Lung (tissue), 17 donors: ENCODE measurements at places on chromosomes 11 and 22. TPM values are rescaled to one million over a fixed set of nuclear protein-coding genes. Genes with fewer than 3 reads are reported as not detected.

- H3K27ac ChIP-seq = no peak overlapping the region
- H3K36me3 ChIP-seq = no peaks in the 10 kb centered on the region
- H3K27me3 ChIP-seq = no peaks in the 10 kb centered on the region
These were observed 31.7 kb downstream of the FLRT1 start for GRCh38 chr11:64067230-64067993.

- DNase-seq = peak; percentile 27
- H3K4me1 ChIP-seq = no peaks in the 10 kb centered on the region
- H3K27me3 ChIP-seq = no peaks in the 10 kb centered on the region
- no peak overlapping the region for H3K4me3 ChIP-seq
These were observed 117.2 kb upstream of the IGLL5 start for GRCh38 chr22:22770280-22770871.

DNA sequence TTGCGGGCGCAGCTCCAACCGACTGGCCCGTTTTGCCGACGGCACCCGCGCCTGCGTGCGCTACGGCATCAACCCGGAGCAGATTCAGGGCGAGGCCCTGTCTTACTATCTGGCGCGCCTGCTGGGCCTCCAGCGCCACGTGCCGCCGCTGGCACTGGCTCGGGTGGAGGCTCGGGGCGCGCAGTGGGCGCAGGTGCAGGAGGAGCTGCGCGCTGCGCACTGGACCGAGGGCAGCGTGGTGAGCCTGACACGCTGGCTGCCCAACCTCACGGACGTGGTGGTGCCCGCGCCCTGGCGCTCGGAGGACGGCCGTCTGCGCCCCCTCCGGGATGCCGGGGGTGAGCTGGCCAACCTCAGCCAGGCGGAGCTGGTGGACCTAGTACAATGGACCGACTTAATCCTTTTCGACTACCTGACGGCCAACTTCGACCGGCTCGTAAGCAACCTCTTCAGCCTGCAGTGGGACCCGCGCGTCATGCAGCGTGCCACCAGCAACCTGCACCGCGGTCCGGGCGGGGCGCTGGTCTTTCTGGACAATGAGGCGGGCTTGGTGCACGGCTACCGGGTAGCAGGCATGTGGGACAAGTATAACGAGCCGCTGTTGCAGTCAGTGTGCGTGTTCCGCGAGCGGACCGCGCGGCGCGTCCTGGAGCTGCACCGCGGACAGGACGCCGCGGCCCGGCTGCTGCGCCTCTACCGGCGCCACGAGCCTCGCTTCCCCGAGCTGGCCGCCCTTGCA is 1.0 kb downstream of the FJX1 start:
- H3K27me3 ChIP-seq = peaks cover 12% of the 10 kb centered on the region
- peak overlapping the region; percentile 73 for H3K27ac ChIP-seq
- H3K36me3 ChIP-seq = no peaks in the 10 kb centered on the region
- H3K4me3 ChIP-seq = peak overlapping the region; percentile 44
- DNase-seq = peak; percentile 75

DNA sequence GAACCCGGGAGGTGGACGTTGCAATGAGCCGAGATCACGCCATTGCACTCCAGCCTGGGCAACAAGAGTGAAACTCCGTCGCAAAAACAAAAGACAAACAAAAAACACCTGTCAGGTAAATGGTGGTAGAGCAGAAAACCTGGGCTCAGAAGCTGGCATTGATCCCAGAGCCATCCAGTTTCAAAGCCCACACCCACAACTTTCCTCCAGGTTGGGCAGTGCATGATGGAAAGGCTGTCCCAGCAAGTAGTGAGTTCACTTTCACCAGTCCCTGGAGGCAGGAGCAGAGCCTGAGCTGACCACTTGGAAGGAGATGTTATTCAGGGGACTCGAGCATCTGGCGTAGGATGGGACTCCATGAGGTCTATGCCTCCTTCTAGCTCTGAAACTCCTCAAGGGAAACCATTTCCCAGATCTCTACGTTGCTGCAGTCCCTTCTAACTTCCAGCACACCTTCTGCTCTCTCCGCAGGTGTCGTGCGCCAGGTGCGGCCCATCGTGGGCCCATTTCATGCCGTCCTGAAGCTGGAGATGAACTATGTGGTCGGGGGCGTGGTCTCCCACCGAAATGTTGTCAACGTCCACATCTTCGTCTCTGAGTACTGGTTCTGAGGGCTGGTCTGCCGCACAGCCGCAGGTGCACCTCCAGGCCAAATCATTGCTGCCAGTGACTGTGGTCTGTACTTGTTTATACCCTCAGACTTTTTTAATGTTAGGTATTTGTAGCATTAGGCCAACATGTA is 71.6 kb upstream of the ATXN10 start:
- peaks cover 60% of the 10 kb centered on the region for H3K36me3 ChIP-seq
- no peak for DNase-seq
- peaks cover 3% of the 10 kb centered on the region for H3K4me1 ChIP-seq
- no peaks in the 10 kb centered on the region for H3K27me3 ChIP-seq
- no peak overlapping the region for H3K27ac ChIP-seq
- H3K4me3 ChIP-seq = no peak overlapping the region

- H3K4me1 ChIP-seq = no peaks in the 10 kb centered on the region
- no peaks in the 10 kb centered on the region for H3K36me3 ChIP-seq
- H3K27me3 ChIP-seq = no peaks in the 10 kb centered on the region
- DNase-seq = peak; percentile 6
- no peak overlapping the region for H3K27ac ChIP-seq
- no peak overlapping the region for H3K4me3 ChIP-seq
These were observed 27.4 kb downstream of the IGLL5 start for GRCh38 chr22:22914726-22915669.

DNA sequence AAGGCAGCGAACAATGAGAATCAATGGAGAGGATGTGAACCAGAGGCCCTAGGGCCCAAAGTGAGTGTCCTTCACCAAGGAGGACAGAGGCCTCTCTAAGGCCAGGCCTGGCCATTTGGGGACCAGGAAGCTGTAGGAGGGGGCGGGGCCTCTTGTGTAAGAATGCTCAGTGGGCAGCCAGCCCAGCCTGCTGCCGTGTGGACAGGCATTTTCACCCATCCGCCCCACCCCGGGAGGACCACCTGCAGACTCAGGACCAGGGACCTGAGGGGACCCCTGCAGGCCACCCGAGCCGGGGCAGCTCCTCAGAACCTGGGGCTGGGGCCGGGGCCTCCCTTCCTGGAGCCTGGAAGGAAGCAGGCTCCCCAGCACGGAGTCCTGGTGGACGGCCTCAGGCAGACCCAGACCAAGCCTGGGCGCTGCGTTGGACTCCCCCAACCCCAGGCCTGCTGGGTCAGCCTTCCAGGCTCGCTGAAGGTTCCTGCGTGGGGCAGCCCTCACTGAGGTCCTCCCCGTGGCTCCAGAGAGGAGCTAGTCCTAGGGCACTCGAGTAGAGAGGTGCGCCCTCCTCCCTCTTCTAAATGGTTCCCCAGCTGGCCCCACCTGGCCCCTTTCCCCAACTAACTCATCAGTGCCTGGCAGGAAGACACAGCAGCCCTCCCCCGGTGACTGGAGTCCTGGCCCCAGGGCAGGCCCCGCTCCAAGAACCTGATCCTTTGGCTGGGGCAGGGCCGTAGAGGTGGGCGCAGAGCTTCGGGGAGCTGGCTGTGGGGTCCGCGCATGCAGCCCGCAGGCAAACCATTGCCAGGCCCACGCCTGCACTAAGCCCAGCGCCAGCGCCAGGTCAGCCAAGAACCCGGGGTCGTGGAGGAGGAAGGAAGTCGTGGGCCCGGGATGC is 1.5 kb upstream of the TRABD start:
- H3K4me1 ChIP-seq = peaks cover 13% of the 10 kb centered on the region
- peak; percentile 82 for DNase-seq
- no peaks in the 10 kb centered on the region for H3K36me3 ChIP-seq
- H3K4me3 ChIP-seq = no peak overlapping the region
- no peaks in the 10 kb centered on the region for H3K27me3 ChIP-seq

- DNase-seq = no peak
- no peak overlapping the region for H3K4me3 ChIP-seq
- no peaks in the 10 kb centered on the region for H3K36me3 ChIP-seq
- H3K27me3 ChIP-seq = no peaks in the 10 kb centered on the region
- H3K4me1 ChIP-seq = no peaks in the 10 kb centered on the region
These were observed 25.0 kb upstream of the SYN3 start for GRCh38 chr22:33083212-33083611.

- no peak overlapping the region for H3K4me3 ChIP-seq
- no peaks in the 10 kb centered on the region for H3K27me3 ChIP-seq
- H3K36me3 ChIP-seq = peaks cover 37% of the 10 kb centered on the region
- peaks cover 35% of the 10 kb centered on the region for H3K4me1 ChIP-seq
- H3K27ac ChIP-seq = peak overlapping the region; percentile 89
These were observed 1.2 kb upstream of the CASTOR1 start for GRCh38 chr22:30290342-30291057.

DNA sequence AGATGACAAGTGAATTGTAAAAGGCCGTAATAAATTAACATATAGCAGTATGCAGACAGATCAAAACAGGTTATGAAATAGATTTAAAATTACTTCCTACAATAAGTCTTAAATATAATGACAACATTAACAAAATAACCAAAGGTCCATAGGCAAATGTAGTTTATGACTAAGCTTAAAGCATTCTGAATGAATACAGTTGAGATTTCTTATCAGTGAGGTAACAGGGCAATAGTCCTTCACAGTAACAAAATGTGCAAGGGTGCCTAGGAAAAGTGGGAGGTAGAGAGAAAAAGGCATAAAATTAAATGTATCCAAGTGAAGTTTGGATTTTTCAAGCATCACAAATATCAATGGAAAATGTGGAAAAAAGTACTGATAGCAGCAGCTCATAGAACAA is 20.9 kb upstream of the P4HA3 start:
- no peaks in the 10 kb centered on the region for H3K36me3 ChIP-seq
- H3K27ac ChIP-seq = no peak overlapping the region
- H3K4me3 ChIP-seq = no peak overlapping the region
- H3K27me3 ChIP-seq = no peaks in the 10 kb centered on the region
- H3K4me1 ChIP-seq = peaks cover 2% of the 10 kb centered on the region

The OR52I1 gene
- total RNA-seq = not detected

The HEPACAM gene
- total RNA-seq = not detected

The GAL3ST1 gene
- total RNA-seq = 3.5 TPM

The APOBEC3B gene
- 4.5 TPM for total RNA-seq

The NFRKB gene
- 31.9 TPM for total RNA-seq

The PLEKHA7 gene
- total RNA-seq = 29.3 TPM

The ACTN3 gene
- total RNA-seq = not detected
